ENCODE measurements at places on chromosomes 13 and 19. TPM values are rescaled to one million over a fixed set of nuclear protein-coding genes. Genes with fewer than 3 reads are reported as not detected.

DNA sequence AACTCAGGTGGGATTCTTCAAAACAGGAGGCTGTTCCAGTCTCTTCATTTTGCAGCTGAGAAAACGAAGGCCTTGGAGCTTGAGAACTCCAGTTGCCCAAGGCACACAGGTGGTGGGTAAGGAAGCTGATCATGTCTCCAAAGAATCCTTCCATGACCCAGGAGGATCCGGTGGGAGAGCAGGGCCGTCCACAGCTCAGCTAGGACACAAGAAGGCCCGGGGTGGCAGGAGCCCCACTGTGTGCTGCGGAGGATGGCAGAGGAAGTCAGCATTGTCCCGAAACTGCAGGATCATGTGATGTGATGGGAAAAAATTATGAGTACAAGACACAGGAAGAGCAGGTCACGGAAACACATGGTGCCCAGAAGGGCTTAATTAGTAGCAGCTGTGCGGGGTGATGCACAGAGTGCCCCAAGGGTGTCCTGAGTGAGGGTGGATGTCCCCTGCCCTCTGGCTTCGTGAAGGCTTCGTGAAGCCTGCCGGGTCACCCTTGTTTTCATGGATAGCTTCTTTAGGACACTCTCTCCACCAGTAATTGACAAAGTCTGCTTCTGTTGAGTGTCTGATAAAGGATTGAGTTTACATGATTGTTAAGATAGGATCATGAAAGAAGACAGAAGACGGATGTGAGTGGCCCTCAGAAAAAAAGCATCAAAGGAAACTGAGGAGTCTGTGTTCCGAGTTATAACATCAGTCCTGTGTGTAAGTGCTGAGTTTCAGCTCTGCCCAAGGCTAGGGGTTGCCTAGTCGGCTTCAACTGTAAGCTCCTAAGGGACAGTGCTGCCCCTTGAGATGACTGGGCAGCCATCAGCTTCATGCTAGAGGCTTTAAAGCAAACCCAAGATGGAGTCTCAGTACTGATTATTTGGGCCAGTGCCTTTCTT lies 33.8 kb upstream of the SACS start:
- no peaks in the 10 kb centered on the region for H3K27me3 ChIP-seq
- H3K4me1 ChIP-seq, result peaks cover 7% of the 10 kb centered on the region
- no peak overlapping the region for H3K27ac ChIP-seq
- peak; percentile 7 for DNase-seq

DNA sequence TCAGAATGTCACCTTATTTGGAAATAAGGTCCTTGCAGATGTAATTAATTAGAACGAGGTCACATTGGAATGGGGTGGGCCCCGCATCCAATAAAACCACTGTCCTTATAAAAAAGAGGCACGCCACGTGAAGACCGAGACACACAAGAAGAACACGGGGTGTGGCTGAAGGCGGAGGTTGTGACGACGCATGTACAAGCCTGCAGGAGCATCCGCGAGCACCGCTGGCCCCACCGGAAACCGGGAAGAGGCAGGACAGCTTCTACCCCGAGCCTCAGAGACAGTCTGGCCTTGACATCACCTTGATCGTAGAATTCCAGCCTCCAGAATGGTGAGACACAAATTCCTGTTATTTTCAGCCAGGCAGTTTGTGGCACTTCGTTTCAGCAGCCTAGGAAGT lies 177.9 kb downstream of the COL4A1 start:
- peaks cover 4% of the 10 kb centered on the region for H3K4me1 ChIP-seq
- H3K4me3 ChIP-seq, result no peak overlapping the region
- no peaks in the 10 kb centered on the region for H3K27me3 ChIP-seq
- DNase-seq, result no peak
- H3K36me3 ChIP-seq, result no peaks in the 10 kb centered on the region

- no peak overlapping the region for H3K4me3 ChIP-seq
- H3K36me3 ChIP-seq, result no peaks in the 10 kb centered on the region
- no peak for DNase-seq
- no peak overlapping the region for H3K27ac ChIP-seq
Observed at GRCh38 chr13:107203146-107203847, 635.4 kb upstream of the ARGLU1 start.

- H3K27ac ChIP-seq, result peak overlapping the region; percentile 97
- H3K27me3 ChIP-seq, result no peaks in the 10 kb centered on the region
- no peak overlapping the region for H3K4me3 ChIP-seq
- peaks cover 40% of the 10 kb centered on the region for H3K4me1 ChIP-seq
- no peaks in the 10 kb centered on the region for H3K36me3 ChIP-seq
Observed at GRCh38 chr19:15379999-15380647, 536 bp upstream of the AKAP8 start.

Gene CEACAM19
- 2.3 TPM for total RNA-seq

Gene THSD1
- total RNA-seq, result 4.0 TPM

Gene CDKN2D
- 15.1 TPM for total RNA-seq

- no peak overlapping the region for H3K4me3 ChIP-seq
- peak; percentile 54 for DNase-seq
- H3K36me3 ChIP-seq, result no peaks in the 10 kb centered on the region
- no peaks in the 10 kb centered on the region for H3K27me3 ChIP-seq
Observed at GRCh38 chr13:36344173-36344572, 2.0 kb downstream of the SPART start.

Gene CTXN1
- total RNA-seq, result 10.9 TPM

- no peak overlapping the region for H3K27ac ChIP-seq
- H3K4me1 ChIP-seq, result no peaks in the 10 kb centered on the region
- H3K36me3 ChIP-seq, result no peaks in the 10 kb centered on the region
- no peak overlapping the region for H3K4me3 ChIP-seq
Observed at GRCh38 chr19:31254180-31254551, 95.1 kb downstream of the TSHZ3 start.

- no peak overlapping the region for H3K4me3 ChIP-seq
- no peak overlapping the region for H3K27ac ChIP-seq
- no peaks in the 10 kb centered on the region for H3K27me3 ChIP-seq
- no peaks in the 10 kb centered on the region for H3K36me3 ChIP-seq
Observed at GRCh38 chr13:59533561-59534555, 629.9 kb downstream of the DIAPH3 start.

Gene MEDAG
- 3.2 TPM for total RNA-seq

DNA sequence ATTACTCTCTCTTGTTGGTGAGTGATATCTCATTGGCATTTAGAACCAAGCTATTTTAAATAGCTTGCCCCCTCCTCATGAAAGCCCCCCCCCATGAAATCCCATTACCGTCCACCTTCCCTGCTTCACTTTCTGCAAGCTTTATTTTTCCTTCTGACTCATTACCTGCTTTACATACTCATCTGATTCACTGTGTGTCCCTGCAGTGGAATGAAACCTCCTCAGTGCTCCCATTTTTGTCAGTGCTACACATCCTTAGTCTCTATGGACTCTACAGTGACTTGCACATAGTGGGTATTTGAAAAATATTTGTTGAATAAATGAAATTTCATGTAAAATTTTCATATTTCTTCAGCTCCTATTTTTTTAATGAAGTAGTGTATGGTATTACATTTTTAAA lies 62.3 kb downstream of the DOCK9 start:
- peaks cover 35% of the 10 kb centered on the region for H3K4me1 ChIP-seq
- H3K27ac ChIP-seq, result no peak overlapping the region
- no peak overlapping the region for H3K4me3 ChIP-seq
- no peaks in the 10 kb centered on the region for H3K36me3 ChIP-seq
- no peak for DNase-seq
- H3K27me3 ChIP-seq, result no peaks in the 10 kb centered on the region

- H3K4me3 ChIP-seq, result no peak overlapping the region
- H3K4me1 ChIP-seq, result no peaks in the 10 kb centered on the region
- H3K27me3 ChIP-seq, result no peaks in the 10 kb centered on the region
- DNase-seq, result no peak
- no peaks in the 10 kb centered on the region for H3K36me3 ChIP-seq
Observed at GRCh38 chr19:41801792-41802211, 5.4 kb downstream of the CEACAM3 start.

Gene CEACAM20
- total RNA-seq, result not detected

Gene IZUMO2
- not detected for total RNA-seq

GRCh38 chr19:31911577-31911976 lies 433.8 kb upstream of the ZNF507 start:
- DNase-seq, result no peak
- peaks cover 11% of the 10 kb centered on the region for H3K4me1 ChIP-seq
- no peak overlapping the region for H3K4me3 ChIP-seq
- no peak overlapping the region for H3K27ac ChIP-seq
- H3K27me3 ChIP-seq, result no peaks in the 10 kb centered on the region

Gene ATXN8OS
- not detected for total RNA-seq

GRCh38 chr13:100666124-100666523 lies 8.5 kb downstream of the TMTC4 start:
- no peaks in the 10 kb centered on the region for H3K27me3 ChIP-seq
- H3K27ac ChIP-seq, result no peak overlapping the region
- no peak for DNase-seq

DNA sequence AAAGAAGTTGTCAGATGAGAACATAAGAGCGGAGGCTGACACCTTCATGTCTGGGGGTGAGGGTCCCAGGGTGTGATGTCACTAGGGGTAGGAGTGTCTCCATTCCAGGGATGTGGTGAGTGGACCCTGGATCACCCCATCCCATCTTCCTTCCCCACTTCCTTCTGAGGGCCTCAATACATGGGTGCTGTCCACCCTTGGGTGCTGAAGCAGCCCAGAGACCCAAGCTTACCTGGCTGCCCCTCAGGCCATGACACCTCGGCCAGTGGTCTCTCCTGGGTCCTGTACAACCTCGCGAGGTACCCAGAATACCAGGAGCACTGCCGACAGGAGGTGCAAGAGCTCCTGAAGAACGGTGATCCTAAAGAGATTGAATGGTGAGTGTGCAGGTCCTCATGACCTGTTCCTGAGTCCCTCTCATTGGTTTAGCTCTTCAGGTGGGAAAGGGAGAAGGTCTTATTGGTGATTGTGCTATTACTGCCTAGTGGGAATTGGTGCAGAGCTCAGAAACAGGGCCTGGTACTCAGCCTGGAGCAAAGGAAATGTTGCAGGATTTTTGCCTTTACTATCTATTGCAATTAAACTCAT lies 37.7 kb upstream of the CYP4F8 start:
- DNase-seq, result no peak
- no peak overlapping the region for H3K27ac ChIP-seq
- no peaks in the 10 kb centered on the region for H3K36me3 ChIP-seq

DNA sequence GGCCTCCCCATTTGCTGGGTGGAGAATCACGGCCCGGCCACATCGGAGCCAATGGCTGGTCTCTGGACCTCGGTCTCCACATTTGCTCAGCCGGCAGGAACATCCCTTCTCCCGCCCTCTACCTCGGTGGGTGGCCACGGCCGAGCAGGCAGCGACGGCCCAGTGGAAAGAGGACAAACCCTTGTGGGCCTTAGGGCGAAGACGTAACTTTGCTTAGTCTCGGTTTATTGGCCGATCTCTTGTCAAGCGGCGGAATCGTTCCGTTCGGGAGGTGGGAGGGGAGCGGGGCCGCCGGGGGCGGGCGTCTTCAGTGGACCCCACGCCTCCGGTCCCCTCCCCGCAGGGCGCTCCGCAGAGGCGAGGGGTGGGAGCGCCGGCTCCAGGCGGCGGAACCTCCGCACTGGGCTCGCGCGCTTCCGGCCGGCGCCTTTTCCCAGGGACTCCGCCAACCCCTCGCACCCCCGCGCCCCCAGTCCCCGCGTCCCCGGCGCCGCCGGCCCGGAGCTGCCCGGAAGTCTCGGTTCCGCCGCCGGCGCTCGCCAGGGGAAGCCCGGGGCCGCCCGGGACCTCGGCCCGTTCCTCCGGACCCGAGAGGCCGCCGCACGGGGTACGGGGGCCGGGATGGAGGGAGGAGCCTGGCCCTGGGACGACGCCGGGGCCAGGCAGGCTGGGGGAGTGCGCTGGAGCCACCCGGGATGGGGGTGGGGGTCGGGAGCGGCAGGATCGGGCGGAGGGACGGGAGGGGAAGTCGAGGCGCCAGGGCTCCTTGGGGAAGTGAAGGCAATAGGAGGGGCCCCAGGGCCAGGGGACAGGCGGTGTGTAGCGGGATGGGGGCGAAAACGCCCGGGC lies at the start of gene ZNF580:
ZNF580 (plus strand) TSS at position 426 of the 849 bp plus-strand sequence. CDS start 1,507 bp downstream, outside the sequence.
- no peaks in the 10 kb centered on the region for H3K27me3 ChIP-seq
- peak; percentile 70 for DNase-seq
- H3K4me3 ChIP-seq, result no peak within 1 kb of the TSS

Gene MCF2L
- 9.2 TPM for total RNA-seq

GRCh38 chr13:84591444-84591843 lies 709.2 kb upstream of the SLITRK1 start:
- H3K36me3 ChIP-seq, result no peaks in the 10 kb centered on the region
- DNase-seq, result no peak
- no peak overlapping the region for H3K27ac ChIP-seq
- no peaks in the 10 kb centered on the region for H3K27me3 ChIP-seq

DNA sequence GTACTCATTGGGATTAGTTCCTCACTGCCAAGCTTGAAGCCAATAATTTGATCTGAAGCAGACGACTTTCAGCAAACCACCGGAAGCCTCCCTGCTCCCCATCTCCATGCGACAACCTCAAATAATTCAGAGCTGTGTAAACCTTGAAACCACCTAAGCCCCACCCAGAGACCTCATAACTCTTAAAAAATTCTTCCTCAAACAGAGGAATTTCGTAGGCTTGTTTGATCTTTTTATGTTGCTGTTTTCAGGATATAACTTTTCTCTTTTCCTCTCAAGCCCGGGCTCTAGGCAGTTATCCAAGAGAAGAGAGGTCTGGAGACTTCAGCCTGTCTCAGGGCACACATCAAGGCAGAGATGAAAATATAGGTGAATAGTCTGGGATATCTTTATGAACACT lies 311.6 kb downstream of the KCNRG start:
- no peaks in the 10 kb centered on the region for H3K27me3 ChIP-seq
- H3K36me3 ChIP-seq, result no peaks in the 10 kb centered on the region
- H3K27ac ChIP-seq, result no peak overlapping the region
- no peaks in the 10 kb centered on the region for H3K4me1 ChIP-seq

GRCh38 chr13:109012115-109012514 lies 382.7 kb downstream of the MYO16 start:
- no peak overlapping the region for H3K4me3 ChIP-seq
- no peak for DNase-seq
- no peaks in the 10 kb centered on the region for H3K4me1 ChIP-seq
- H3K36me3 ChIP-seq, result no peaks in the 10 kb centered on the region
- H3K27ac ChIP-seq, result no peak overlapping the region

Data from adrenal gland (tissue), 19 donors.